ENCODE measurements at places on chromosomes 16 and 17. TPM values are rescaled to one million over a fixed set of nuclear protein-coding genes. Genes with fewer than 3 reads are reported as not detected.

ZNF19 gene
- total RNA-seq, result 2.8 TPM

TBX21 gene
- total RNA-seq, result 40.4 TPM

BAHCC1 gene
- 0.91 TPM for total RNA-seq

TEX14 gene
- total RNA-seq, result 0.09 TPM

CLEC19A gene
- total RNA-seq, result not detected

LGALS9B gene
- total RNA-seq, result not detected

UBALD2 gene
- total RNA-seq, result 212 TPM

MYH11 gene
- not detected for total RNA-seq

KCNG4 gene
- not detected for total RNA-seq

SNTB2 gene
- 29.8 TPM for total RNA-seq

CA5A gene
- total RNA-seq, result not detected

MSLN gene
- total RNA-seq, result not detected

MPHOSPH6 gene
- 47.4 TPM for total RNA-seq

CLN3 gene
- 26.5 TPM for total RNA-seq

PLA2G10 gene
- total RNA-seq, result not detected

RHBDF1 gene
- 1.2 TPM for total RNA-seq

SMIM5 gene
- total RNA-seq, result 0.09 TPM

ZSWIM7 gene
- total RNA-seq, result 12.8 TPM

OR1D2 gene
- total RNA-seq, result not detected

DPEP3 gene
- not detected for total RNA-seq

C17orf107 gene
- 1.3 TPM for total RNA-seq

IRX3 gene
- total RNA-seq, result 0.74 TPM

OR1F1 gene
- total RNA-seq, result not detected

OR3A2 gene
- 0.46 TPM for total RNA-seq

SEZ6L2 gene
- total RNA-seq, result 0.55 TPM

ABCC12 gene
- total RNA-seq, result not detected

POLR2A gene
- 261 TPM for total RNA-seq

CFAP119 gene
- total RNA-seq, result 2.3 TPM

GNGT2 gene
- 16.8 TPM for total RNA-seq

ABCC6 gene
- not detected for total RNA-seq

HELZ gene
- total RNA-seq, result 71.7 TPM

ZNF597 gene
- 1.8 TPM for total RNA-seq

KRTAP2-4 gene
- total RNA-seq, result not detected

LRRC36 gene
- total RNA-seq, result 0.60 TPM

CCDC92B gene
- total RNA-seq, result 0.11 TPM

TACO1 gene
- 20.4 TPM for total RNA-seq

KRTAP1-1 gene
- total RNA-seq, result not detected

OR4D1 gene
- 0.09 TPM for total RNA-seq

MYH2 gene
- total RNA-seq, result not detected

DNAH3 gene
- total RNA-seq, result 0.05 TPM

PMFBP1 gene
- not detected for total RNA-seq

Measured in activated T-helper 2 cell treated with anti-CD3 and anti-CD28 coated beads, Interferon-gamma antibody, Interleukin-2, Interleukin-4, amounts not matched to agents 10 μg/mL and 5 μg/mL and 100 μg/mL, durations not matched to agents 14 hours and 24 hours and 36 hours (primary cell).